Fibroblast of skin of scalp (primary cell): ENCODE measurements at places on chromosomes 5 and 9.
A peak's percentile ranks its signal among the peaks of the same experiment; 100 is the strongest.

DNA sequence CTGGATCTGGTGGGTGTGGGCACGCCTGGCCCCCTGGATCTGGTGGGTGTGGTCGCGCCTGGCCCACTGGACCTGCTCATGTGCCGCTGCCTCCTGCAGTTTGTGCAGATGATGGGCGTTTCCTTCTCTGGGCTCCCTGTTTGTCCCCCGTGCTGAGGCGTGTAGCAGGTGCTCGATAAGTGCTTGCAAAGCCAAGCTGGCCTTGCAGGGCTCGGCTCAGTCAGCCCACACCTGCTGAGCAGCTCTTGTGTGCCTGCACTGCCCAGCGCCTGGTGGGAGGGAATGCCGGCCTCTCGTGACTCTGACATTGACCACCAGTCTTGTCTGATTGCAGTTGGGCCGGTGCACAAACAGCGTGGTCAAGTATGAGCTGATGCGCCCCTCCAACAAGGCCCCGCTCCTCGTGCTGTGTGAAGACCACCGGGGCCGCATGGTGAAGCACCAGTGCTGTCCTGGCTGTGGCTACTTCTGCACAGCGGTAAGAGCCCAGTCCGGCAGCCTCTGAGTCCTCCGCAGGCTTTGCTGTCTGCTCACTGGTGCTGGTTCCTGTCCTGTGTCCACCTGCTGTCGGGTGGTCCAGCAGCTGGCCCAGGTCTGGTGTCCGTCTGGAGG lies 102.7 kb upstream of the CACNA1B start:
- DNase-seq, result no peak

- no peak for DNase-seq
Observed at GRCh38 chr9:15137089-15137488, 169.9 kb downstream of the TTC39B start.

GRCh38 chr5:159705948-159706347 lies 210.3 kb upstream of the ADRA1B start:
- DNase-seq, result no peak

DNA sequence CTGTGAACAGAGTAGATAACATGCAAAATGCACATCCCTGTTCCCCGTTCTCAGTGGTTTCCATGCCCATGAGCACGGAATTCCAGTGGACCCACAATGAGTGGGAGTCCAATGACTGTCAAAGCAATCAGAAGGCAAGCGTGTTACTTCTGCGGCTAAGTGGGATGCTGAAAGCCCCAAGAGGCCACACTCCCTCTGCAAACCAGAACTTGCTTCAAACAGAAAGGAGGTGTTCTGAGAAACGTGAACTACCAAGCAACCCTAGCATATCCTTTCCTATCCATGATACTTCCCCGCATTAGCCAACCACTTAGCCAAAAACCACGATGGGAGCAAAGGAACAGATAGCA lies 21.7 kb upstream of the MVB12B start:
- DNase-seq, result no peak

DNA sequence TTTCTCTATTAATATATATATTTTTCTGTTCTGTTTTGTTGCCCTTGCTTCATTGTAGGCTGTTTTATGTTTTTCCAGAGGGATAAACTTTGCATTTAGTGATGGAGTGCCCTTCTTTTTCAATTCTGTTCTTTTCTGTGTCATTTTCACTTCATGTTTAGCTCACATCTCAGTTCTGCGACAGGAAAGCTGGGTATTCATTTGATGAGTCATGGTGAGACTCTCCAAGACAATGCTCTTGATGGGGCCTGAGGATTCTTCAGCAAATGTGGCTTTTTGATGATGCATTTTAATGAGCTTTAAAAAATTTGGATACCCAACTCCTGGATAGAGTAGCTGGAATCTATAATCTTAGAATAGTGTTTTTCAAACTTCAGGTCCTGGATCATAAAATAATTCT lies 56.5 kb upstream of the SPATA31D4 start:
- peak; percentile 78 for DNase-seq

GRCh38 chr5:108681079-108681921 lies 66.4 kb upstream of the FER start:
- peak; percentile 74 for DNase-seq

DNA sequence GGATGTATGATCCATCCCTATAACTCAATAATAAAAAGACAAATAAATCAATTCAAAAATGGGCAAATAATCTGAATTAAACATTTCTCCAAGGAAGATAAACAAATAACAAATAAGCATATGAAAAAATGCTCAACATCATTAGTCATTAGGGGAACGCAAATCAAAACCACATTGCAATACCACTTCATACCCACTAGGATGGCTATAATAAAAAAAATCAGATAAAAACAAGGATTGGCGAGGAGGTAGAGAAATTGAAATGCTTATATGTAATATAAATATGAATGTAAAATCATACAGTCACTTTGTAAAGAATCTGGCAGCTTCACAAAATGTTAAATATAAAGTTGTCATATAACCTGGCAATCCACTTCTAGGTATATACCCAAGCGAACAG lies 52.3 kb upstream of the TBCA start:
- DNase-seq, result no peak

DNA sequence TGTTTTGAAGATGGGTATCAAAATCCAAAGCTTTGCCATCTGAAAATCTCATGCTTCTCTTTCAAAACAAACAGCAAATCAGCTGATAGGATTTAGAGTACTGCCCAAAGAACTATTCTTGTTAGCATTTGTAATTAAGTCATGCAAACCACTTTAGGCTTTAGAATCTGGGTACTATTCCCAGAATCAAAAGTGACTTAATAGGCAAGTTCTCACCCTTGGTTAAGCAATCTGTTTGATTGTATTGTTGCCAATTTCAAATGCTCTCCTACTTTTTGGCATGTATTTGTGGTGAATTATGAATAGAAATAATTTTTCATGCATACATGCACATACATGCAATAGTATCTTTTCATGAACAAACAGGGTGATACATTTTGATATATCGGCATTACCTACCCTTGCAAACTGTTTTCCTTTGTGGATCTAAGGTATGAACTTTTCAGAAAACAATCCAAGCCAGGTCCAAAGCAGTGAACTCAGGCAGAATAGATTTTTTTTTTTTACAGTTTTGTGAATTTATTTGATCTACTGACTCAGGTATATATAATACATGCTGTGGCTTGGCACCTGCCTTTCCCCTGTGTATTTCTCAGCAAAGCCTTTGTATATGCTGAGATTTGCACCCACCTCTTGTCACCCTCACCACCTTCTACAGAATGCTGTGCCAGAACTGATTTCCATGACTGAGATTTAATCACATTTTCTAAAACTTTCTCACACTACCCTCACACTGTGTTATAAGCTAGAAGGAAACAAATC lies 9.0 kb downstream of the IL33 start:
- no peak for DNase-seq
